Naive thymus-derived CD4-positive, alpha-beta T cell (primary cell): ENCODE measurements at places on chromosomes 3 and 15. TPM values are rescaled to one million over a fixed set of nuclear protein-coding genes. Genes with fewer than 3 reads are reported as not detected.

TXNRD3 gene
- 4.3 TPM for total RNA-seq

CBLB gene
- total RNA-seq = 121 TPM

DNA sequence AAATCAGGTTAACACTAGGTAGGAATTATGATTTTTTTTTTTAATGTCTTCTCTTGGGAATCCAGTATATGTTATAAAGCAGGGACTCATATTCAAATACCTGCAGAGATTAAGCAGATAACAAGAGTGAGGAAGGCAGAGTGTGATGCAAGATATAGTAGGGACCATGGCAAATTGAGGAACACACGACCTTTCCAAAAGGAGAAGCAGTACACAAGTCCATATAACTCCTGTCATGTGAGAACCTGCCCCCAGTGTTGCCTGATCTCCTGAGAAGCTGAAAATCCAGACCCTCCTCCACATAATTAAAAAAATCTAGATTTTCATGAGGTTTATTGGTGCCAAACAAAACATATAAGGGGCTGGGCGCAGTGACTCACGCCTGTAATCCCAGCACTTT is 3.6 kb downstream of the RFC4 start:
- no peak for DNase-seq

DNA sequence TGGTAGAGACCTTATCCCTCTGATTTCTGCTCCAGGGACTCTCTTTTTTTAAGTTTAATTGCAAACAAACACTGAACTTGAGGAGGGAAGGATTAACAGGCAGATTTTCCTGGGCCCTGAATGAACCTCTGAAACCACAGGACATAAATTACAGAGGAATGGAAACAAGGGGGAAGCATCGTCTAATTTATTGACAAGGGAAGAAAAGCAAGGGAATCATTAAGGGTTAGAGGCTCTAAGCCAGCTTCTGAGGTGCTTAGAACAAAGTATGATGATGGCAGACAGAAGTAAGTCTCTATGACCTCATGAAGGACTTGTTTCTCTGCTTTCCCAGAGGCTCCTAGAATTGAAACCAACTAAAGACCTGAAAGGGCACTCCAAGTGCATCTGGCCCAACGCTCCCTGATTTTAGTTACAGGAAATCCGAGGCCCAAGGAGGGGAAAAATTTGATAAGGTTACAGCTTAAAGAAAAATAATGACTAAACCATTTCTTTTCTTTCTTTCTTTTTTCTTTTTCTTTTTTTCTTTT is 244.7 kb upstream of the NR2E3 start:
- no peak for DNase-seq

AP4E1 gene
- total RNA-seq = 11.7 and 13.8 TPM in 2 replicates

MED12L gene
- total RNA-seq = 0.53 and 0.56 TPM in 2 replicates

GRCh38 chr15:93527374-93528050 is 438.5 kb upstream of the RGMA start:
- DNase-seq = no peak
